Endothelial cell (in vitro differentiated cells): ENCODE measurements at places on chromosomes 2 and 18. TPM values are rescaled to one million over a fixed set of nuclear protein-coding genes. Genes with fewer than 3 reads are reported as not detected.

DNER gene
- total RNA-seq = 0.15 TPM

ITGA4 gene
- 5.7 TPM for total RNA-seq

TUBB6 gene
- total RNA-seq = 301 TPM

- no peaks in the 10 kb centered on the region for H3K36me3 ChIP-seq
- no peak for DNase-seq
- no peak overlapping the region for H3K27ac ChIP-seq
- no peak overlapping the region for H3K4me3 ChIP-seq
- peaks cover 16% of the 10 kb centered on the region for H3K27me3 ChIP-seq
Observed at GRCh38 chr2:231685349-231686191, 22.8 kb upstream of the PTMA start.

DNA sequence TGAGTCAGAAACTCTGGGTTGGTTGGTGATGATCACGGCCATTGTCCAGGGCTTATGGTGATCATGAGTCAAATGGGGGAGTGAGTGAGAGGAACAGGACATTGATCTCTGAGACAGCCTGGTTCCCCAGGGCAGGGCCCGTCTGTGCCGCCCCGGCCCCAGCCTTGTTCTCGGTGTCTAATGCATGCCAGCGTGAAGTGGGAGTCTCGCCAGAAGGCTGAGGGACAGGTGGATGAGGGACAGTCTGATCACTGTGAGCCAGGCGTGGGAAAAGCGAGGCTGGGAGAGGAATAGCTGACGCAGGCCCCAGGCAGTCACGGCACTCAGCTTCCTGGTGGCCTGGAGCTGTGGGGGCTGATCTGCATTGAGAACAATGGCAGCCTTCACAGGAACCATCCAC lies 208.3 kb upstream of the HDAC4 start:
- H3K36me3 ChIP-seq = no peaks in the 10 kb centered on the region
- H3K27me3 ChIP-seq = peaks cover 2% of the 10 kb centered on the region
- no peak overlapping the region for H3K27ac ChIP-seq
- peaks cover 7% of the 10 kb centered on the region for H3K4me1 ChIP-seq

GRCh38 chr2:65737452-65738011 lies 305.1 kb upstream of the SPRED2 start:
- no peaks in the 10 kb centered on the region for H3K4me1 ChIP-seq
- no peak overlapping the region for H3K27ac ChIP-seq
- H3K36me3 ChIP-seq = peaks cover 3% of the 10 kb centered on the region
- H3K27me3 ChIP-seq = peaks cover 1% of the 10 kb centered on the region

DNA sequence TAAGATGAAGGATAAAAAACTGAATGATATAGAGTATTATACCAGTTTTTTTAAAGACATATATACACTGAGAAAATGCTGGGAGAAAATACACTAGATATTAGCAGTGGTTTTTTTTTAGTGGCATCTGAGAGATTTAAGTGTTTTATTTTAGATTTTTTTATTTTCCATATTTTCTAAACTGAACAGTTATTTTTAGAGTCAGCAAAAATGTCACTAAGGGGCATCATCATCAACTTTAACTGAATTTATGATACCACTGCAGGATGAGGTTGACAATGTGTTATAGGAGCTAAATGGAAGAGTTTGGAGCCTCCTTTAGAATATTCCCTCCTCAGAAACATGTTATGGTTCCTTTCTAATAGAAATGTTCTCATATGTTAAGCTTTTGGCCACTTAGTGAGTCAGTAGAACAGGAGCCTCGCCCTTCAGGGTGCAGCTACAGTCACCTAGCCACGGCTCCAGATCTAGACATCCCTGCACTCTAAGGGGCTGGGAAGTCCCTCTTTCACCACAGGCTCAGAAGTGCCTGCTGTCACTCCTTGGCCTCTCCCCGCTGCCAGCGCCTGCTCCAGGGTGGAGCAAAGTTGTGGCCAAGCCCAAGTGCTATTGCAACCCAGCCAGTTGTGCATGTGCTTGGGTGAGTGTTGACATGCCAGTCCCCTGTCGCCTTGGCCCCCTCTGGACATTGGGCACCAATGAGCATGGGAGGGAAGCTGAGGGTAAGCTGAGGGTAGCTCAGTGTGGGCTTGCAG lies 210.7 kb upstream of the RASGRP3 start:
- H3K27me3 ChIP-seq = peaks cover 3% of the 10 kb centered on the region
- H3K27ac ChIP-seq = no peak overlapping the region

DNA sequence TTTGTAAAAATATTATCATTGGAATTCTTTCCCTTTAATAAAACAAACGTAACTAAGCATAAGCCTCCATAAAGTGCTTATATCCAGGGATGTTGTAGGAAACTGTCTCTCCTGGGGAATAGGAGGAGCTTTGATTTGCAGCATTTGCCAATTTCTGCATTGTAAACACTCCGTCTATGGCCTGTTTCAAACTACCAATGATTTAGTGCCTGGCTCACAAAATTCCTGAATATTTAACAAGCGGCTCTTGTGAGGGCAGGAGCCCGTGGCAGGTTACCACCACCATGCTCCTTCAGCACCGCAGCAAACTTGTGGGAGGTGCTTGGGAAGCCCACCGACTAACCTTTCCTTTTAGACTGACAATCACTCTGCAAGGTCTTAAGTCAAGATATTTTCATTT lies 520.3 kb downstream of the SOX11 start:
- no peaks in the 10 kb centered on the region for H3K36me3 ChIP-seq
- H3K27me3 ChIP-seq = peaks cover 2% of the 10 kb centered on the region

GRCh38 chr2:56244506-56244905 lies 60.7 kb downstream of the CCDC85A start:
- H3K27me3 ChIP-seq = no peaks in the 10 kb centered on the region
- no peak overlapping the region for H3K27ac ChIP-seq
- H3K36me3 ChIP-seq = peaks cover 10% of the 10 kb centered on the region
- H3K4me3 ChIP-seq = no peak overlapping the region
- DNase-seq = no peak

- no peaks in the 10 kb centered on the region for H3K27me3 ChIP-seq
- H3K36me3 ChIP-seq = no peaks in the 10 kb centered on the region
- DNase-seq = no peak
- no peak overlapping the region for H3K4me3 ChIP-seq
Observed at GRCh38 chr18:52312346-52312745, 27.7 kb upstream of the DCC start.

- H3K4me3 ChIP-seq = no peak overlapping the region
- H3K27ac ChIP-seq = peak overlapping the region; percentile 85
- peaks cover 21% of the 10 kb centered on the region for H3K36me3 ChIP-seq
- no peak for DNase-seq
- peaks cover 63% of the 10 kb centered on the region for H3K4me1 ChIP-seq
Observed at GRCh38 chr2:159126432-159127022, 158.1 kb downstream of the TANC1 start.

GRCh38 chr2:46364797-46365457 lies 67.7 kb downstream of the EPAS1 start:
- H3K36me3 ChIP-seq = peaks cover 80% of the 10 kb centered on the region
- no peak overlapping the region for H3K27ac ChIP-seq
- no peak overlapping the region for H3K4me3 ChIP-seq
- peak; percentile 42 for DNase-seq
- H3K4me1 ChIP-seq = peaks cover 21% of the 10 kb centered on the region
- H3K27me3 ChIP-seq = peaks cover 6% of the 10 kb centered on the region
